Peyer's patch (tissue), 4 donors: ENCODE measurements at places on chromosomes 11 and 22. TPM values are rescaled to one million over a fixed set of nuclear protein-coding genes. Genes with fewer than 3 reads are reported as not detected.

The POTEH gene
- not detected for total RNA-seq

The OR5B2 gene
- not detected for total RNA-seq

The TRIOBP gene
- 89.1 TPM for total RNA-seq

The CARD18 gene
- total RNA-seq: not detected

The XKR3 gene
- total RNA-seq: not detected

The SLC35F2 gene
- total RNA-seq: 28.5 TPM

The DNAJB7 gene
- total RNA-seq: 5.2 TPM

The OR2AG2 gene
- 1.2 TPM for total RNA-seq

- no peak for DNase-seq
These were observed 1451.2 kb downstream of the BRD1 start for GRCh38 chr22:48376428-48376827.

DNA sequence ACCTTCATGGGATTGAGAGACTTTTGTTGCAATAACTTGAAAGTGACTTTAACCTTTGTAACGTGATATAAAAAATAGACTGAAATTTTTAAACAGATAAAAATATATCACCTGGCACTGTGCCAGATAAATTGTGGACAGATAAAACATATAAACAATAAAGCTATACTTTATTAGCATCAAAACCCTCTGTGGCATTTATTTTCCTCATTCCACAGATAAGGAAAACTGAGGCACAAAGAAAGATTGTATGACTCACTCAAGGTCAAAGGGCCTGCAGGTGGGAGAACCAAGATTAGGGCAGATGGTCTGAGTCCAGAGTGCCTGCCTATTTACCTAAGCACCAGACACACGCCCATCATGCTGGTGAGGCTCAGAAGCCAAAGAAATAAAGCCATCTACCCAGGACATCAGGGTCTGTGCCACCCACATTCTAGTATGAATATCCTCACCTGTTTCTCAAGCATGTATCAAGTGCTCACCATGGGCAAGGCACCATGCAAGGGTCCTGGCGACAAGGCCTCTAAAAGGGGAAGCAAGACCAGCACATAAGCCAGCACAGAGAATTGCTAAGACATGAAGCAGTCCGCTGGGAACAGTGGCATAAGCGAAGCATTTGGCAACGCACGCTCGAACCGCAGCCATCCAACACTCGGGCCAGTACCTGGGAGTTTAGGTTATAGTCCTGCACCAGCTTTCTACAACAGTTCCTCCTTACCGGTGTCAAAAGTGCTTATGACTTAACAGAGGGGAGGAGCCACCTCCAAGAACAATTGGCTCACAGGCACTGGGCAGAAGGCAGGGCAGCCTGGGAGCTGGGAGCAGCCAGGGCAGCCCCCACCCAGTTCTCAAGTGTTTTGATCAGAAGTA, 17.6 kb downstream of the MYH9 start:
- no peak for DNase-seq

GRCh38 chr11:18310800-18311340, 11.1 kb downstream of the HPS5 start:
- DNase-seq: no peak

DNA sequence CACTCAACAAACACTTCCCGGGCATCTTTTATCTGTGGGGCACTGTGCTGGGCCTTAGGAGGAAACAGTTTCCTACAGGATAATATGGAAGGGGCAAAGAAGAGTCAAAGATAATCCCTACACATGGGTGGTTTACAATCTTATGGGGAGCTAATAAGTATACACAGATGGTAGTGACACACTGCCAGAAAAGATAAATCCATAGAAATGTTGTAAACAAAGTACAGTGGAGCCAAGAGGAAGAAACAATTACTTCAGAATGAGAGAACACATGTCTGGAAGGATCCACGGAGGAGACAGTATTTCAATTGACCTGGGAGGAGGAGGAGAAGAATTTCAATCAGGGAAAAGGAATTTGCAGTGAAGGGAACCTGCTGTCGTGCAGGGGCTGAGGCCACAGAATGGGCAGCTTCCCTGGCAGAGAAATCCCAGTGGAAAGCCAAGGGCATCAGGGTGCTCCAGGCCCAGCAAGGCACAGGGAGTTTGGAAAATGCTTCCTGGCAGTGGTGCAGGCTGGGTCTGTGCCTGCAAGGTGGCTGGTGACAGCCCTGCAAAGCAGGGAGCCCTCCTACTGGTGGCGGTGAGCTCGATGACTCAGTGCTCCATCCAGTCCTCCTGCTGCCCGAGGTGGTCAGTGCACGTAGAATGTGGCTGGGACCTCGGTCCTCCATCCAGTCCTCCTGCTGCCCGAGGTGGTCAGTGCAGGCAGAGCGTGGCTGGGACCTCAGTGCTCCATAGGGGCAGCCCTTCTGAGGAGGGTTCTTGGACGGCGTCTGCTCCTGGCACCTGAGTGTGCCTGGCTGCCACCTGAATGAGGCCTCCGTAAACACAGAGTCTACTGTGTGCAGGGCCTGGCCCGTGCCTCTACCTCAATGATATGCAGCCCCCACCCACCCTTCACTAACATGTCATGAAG, 444.3 kb upstream of the B3GAT1 start:
- DNase-seq: no peak

- DNase-seq: peak; percentile 76
These were observed 49.5 kb downstream of the MCHR1 start for GRCh38 chr22:40728731-40729189.

DNA sequence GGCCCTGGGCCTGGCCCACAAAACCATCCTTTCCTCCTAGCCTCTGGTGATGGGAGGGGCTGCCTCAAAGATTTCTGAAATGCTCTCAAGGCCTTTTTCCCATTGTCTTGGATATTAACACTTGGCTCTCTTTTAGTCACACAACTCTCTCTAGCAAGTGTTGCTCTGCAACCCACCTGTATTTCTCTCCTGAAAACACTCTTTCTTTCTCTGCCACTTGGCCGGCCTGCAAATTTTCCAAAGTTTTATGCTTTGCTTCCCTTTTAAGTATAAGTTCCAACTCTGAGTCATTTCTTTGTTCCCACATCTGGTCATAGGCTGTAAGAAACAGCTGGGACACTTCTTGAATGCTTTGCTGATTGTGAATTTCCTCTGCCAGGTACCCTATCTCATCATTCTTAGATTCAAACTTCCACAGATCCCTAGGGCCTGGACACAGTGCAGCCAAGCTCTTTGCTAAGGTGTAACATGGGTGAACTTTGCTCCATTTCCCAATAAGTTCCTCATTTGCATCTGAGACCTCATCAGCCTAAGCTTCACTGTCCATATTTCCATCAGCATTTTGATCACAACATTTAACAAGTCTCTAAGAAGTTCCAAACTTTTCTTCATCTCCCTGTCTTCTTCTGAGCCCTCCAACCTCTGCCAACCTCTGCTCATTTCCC, 93.8 kb downstream of the TRIM29 start:
- DNase-seq: no peak

DNA sequence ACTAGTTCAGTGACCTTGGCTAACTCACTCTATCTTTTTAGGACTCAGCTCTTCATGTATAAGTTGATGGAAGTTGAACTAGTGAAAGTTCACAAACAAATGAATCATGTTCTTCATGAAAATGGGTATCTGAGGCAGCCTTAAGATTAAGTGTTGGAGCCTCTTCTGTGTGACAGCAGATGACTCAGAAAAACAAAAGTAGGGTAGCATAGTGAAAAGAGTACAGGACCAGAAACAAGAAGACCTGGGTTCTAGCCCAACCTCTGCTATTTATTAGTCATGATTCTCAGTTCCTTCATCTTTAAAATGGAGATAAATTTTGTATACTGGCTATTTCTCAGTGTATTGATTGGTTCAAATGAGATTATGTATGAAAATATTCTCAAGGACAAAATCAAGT, 60.2 kb downstream of the USP35 start:
- DNase-seq: no peak

GRCh38 chr11:26777372-26777808, 55.5 kb upstream of the SLC5A12 start:
- no peak for DNase-seq

DNA sequence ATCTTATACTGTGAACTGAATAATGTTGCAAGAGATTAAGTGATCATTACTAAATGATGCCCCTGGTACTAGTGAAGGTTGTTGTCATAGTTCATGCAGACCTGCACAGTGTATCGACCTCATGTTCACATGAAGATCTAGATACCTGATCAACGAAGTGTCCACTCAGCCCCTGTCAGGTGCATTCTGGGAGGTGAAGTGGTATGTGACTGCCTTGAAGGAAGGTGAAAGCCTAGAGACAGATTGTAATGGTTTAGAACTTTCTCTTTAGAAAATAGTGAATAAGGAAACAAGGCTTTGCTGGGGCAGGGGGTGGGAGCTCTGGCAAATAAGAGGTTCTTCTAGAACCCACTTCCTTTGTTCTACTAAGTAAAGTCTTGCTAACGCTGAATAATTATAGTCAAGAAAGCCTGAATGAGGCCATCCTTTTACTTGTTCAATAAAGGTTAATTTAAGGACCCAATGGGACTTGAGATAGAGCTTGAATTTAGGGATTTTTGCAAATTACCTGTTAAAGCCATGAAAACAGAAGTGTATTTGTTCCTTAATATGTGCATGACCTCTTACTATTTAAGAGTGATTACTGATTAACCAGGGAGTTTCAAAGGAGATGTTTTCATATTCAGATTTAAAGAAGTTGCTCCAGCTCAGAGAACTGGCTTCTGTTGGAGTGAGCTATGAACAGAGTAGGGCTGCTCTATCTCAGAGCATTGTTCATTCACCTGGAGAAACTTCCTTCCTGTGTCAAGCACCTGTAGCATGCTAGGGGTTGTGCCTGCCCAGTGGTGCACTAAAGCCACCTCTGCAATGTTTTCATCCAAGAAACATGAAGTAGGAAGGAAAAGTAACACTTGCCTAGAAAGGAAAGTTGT, 45.3 kb downstream of the C22orf31 start:
- no peak for DNase-seq

GRCh38 chr11:67303132-67303834, at the start of gene SSH3:
Gene SSH3 (plus strand): TSS chr11:67303530. CDS start chr11:67303626, 96 bp downstream.
- peak; percentile 60 for DNase-seq

GRCh38 chr11:19466314-19466713, 225.6 kb upstream of the E2F8 start:
- DNase-seq: no peak

DNA sequence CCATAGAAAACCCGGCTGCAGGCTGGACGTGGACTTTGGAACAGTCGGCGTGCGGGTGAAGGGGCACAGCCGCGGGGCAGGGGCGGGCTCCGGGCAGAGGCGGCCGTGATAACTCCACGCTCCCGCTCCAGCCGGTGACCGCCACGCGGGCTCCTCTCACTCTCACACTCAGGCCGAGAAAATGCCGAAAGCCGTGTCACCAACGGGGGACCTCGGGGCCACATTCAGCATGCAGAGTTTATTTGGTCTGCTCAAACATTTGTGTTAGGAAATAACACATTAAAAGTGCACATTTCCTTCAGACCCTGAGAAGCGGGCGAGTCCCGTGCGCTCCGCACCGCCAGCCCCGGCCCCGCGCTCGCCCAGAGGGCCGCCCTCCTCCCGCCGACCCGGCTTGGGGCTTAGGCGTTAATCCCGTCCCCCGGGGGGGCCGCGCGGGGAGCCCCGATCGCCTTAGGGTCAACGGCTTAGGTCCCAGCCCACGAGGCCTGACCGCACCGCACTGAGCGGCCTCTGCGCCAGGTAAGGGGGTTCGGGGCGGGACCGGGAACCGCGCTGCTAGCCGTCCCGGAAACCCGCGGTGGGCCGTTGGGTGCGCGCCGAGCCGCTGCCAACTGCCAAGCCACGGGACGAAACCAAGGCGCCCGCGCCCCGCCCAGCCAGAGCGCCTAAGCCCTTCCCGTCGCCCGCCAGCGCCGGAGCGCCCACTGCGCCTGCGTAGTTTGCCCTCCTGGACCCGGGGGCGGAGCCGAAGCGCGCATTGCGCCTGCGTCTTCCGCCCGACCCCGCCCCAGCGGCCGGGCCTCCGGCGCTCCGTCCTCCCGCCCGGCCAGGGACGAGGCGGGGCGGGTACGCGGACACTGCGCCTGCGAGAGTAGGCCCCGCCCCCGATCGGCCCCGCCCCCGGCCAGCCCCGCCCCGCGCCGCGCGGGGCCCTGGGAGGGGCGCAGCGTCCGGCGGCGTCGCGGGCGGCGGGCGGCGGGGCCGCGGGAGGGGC, at the start of gene ZBED4:
Gene ZBED4, plus strand, starts transcription at position 947 of the 997 bp plus-strand sequence. CDS start 29,819 bp downstream, outside the sequence.
- DNase-seq: peak; percentile 99

DNA sequence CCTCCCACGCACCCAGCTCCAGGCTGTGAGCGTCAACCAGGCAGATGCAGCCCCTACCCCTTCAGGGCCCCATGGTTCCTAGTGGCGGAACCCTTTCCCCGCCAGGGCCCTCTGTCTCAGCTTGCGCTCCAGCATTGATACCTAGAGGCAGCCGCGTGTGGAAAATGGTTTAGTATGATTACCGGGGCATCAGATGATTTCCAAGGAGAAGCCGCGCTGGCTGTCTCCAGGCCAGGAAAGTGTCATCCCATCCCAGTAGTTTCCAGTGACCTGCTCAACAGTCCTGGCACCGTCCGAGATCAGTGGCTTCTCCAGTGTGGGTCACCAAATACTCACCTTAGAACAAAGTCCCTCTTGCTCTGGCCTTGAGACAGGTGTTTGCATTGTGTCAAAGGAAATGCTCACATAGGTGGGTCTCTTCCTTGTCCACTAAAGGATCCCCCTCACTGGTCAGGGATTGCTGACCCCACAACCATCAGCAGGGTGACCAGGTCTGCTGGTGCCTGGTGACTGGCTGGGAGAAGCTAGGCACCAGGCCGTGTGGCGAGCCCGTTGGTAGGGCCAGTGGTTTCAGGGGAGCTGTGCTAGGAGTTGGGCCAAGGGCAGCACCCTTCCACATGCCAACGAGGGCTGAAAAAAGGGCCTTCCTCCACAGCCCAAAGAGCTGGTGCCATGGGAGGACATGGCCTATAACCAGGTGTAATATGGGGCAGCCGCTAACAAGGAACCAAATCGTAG, 109.4 kb downstream of the MORC2 start:
- no peak for DNase-seq

- no peak for DNase-seq
These were observed 11.8 kb downstream of the ABTB2 start for GRCh38 chr11:34345991-34346480.

DNA sequence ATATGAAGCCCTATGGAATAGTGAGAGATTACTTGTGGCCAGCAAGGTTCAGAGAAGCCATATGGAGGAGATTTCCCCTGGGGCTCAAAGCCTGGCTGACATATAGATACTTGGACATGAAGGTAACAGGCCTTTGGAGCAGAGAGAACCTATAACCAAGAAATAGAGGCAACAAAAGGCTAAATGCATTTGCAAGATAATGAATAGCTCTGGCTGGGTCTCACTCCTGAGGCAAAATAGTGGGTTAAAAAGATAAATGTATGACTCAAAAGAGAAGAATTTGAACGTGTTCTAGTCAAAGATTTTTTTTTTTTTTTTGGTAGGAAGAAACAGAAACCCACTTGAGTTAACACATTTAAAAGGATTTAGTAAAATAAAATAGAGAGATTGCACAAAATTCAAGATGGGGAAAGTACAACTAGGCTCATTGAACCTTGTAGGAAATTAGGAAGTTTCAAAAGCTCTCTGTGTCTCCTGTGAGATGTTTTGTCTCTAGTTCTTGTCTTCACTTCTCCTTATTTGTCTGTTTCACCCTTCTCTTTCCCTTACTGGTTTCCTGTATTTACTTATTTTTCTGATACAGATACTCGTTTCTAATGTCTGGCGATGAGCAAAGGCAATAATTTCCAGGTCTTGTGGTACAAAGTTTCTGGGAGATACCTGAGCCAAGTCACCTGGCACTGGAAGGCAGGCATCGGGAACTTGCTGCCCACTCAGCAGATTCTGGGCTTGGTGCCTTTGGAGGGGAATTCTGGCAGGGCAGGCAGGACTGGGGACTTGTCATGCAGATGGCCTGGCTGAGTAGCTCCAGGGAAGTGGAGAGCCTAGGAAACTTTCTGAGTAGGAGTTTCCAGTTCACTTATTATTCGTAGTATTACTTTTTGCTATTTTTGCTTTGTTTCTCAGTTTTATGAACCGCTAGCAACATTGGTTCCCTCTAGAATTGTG, 49.2 kb upstream of the SESN3 start:
- no peak for DNase-seq
